ENCODE measurements at places on chromosomes 2 and 18. TPM values are rescaled to one million over a fixed set of nuclear protein-coding genes. Genes with fewer than 3 reads are reported as not detected.
A peak's percentile ranks its signal among the peaks of the same experiment; 100 is the strongest.

PTPRM gene
- polyA plus RNA-seq, result 5.3 TPM

ELOA2 gene
- polyA plus RNA-seq, result not detected

BOLL gene
- not detected for polyA plus RNA-seq

LRRTM4 gene
- polyA plus RNA-seq, result not detected

ASPRV1 gene
- 0.99 TPM for polyA plus RNA-seq

RNF152 gene
- not detected for polyA plus RNA-seq

GREB1L gene
- polyA plus RNA-seq, result 0.13 TPM

SP140 gene
- polyA plus RNA-seq, result 34.0 TPM

SLC8A1 gene
- not detected for polyA plus RNA-seq

DNA sequence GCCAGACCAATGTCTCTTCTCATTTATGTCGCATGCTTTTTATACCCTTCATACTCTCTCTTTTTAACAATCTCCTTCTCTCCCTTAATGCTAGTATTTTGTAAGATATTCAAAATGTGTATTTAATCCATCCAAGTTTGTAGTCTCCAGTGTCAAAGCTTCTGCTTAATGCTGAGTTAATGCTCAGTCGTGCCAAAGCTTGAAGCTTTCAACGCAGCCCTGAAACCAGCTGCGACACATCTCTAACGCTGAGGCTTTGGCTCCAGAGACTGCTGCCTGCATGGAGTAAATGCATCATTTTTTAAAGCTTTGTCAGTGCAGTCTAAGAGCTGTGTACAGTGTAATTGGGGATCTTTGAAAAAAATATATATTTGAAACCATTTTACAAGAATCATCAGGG is 2108.8 kb upstream of the PIK3C3 start:
- no peaks in the 10 kb centered on the region for H3K36me3 ChIP-seq
- H3K4me1 ChIP-seq, result no peaks in the 10 kb centered on the region
- H3K4me3 ChIP-seq, result no peak overlapping the region
- DNase-seq, result no peak

DNA sequence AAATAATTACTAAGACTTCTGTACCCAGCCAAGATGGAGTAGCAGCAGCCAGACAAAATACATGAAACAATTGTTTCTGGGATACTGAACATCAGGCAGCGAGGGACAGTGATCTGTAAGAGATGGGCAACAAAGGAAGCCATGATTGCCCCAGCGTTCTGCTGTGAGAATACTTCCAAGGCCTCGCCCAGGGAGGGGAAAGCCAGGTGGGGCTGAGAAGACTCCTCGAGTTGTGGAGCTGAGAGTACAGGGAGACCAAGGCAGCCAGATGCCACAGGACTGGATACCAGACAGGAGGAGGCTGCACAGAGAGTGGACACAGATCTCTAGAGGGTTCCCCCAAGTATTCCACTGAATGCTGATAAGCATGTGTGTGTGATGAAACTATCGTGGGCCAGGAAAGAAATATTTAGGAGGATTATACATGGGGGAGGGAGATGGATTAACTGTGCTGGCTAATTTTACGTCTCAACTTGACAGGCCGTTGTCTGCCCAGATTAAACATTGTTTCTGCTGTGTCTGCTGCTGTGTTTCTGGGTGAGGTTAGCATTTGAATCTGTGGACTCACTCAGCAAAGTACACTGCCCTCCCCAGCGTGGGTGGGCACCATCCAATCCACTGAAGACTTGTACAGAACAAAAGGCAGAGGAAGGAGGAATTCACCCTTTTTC is 10.2 kb upstream of the LIMS2 start:
- H3K4me1 ChIP-seq, result no peaks in the 10 kb centered on the region
- H3K4me3 ChIP-seq, result no peak overlapping the region
- no peak for DNase-seq
- H3K36me3 ChIP-seq, result no peaks in the 10 kb centered on the region

DNA sequence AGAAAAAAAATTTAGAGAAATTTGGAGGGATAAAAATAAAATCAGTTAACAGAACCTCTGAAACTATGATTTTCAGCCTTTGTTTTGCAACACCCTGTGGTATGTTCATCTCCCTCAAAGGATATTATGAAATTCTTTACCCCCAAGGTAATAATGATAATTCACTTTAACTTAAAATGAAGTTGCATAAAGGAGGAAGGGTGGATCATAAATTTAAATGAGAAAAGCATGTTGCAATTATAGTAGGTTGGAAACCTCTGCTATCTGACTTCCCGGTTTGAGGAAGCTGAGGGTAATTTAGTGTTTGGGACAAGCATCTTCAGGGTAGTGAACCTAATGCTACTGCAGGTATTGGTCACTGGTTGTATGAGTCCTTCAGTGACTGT is 102.9 kb downstream of the BABAM2 start:
- H3K27me3 ChIP-seq, result no peaks in the 10 kb centered on the region
- no peak overlapping the region for H3K27ac ChIP-seq
- peaks cover 8% of the 10 kb centered on the region for H3K4me1 ChIP-seq
- no peak for DNase-seq
- H3K36me3 ChIP-seq, result no peaks in the 10 kb centered on the region

DNA sequence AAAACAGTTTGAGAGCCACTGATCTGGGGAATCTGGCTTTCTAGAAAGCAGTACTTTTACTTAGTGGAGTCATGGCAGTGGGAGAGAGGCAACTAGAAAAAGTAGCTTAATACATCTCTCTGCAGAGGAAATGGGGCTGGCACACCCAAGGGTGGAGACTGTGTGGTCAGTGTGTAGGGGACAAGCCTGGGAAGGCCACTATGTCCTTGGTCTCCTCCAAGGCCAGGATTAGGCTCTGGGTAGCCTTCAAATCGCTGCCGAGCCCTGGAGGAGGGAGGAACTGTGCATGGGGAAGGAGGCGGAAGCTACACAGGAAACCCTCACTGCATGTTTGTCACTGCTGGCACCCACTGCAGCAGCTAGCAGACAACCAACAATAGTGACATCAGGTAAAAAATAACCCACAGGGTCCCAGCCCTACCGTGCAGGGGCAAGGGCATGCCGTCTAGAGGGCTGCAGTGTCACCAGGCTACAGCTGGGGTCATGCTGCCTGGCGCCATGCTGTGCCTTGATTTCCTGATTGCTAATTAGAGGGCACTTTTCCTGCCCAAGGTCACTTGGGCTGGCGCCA is 34.8 kb downstream of the LBH start:
- H3K4me3 ChIP-seq, result peak overlapping the region; percentile 47
- H3K4me1 ChIP-seq, result peaks cover 63% of the 10 kb centered on the region
- no peaks in the 10 kb centered on the region for H3K27me3 ChIP-seq
- peak; percentile 38 for DNase-seq

- no peaks in the 10 kb centered on the region for H3K36me3 ChIP-seq
- H3K4me1 ChIP-seq, result no peaks in the 10 kb centered on the region
- DNase-seq, result no peak
- no peak overlapping the region for H3K4me3 ChIP-seq
- no peak overlapping the region for H3K27ac ChIP-seq
Measured at GRCh38 chr2:53509831-53510388, 257.7 kb upstream of the CHAC2 start.

DNA sequence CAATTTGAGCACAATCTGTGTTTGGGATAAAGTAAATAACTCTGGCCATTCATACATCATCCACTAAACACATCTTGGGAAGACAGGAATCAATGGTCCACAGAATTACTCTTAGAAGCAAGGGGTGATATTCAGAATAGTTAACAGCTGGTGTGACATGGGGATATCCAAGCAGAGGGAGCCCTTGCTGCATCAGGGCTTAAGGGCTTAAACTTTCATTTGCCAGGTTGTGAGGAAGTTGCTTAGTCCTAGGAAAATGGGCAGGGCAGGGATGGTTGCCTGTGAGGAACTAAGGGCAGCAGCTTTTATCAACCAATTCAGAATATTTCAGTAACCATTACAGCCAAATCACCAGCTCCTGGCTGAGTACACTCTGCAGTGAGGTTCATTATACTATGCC is 2.0 kb upstream of the ITGA6 start:
- H3K4me3 ChIP-seq, result no peak overlapping the region
- no peaks in the 10 kb centered on the region for H3K27me3 ChIP-seq
- DNase-seq, result no peak

- no peaks in the 10 kb centered on the region for H3K4me1 ChIP-seq
- no peaks in the 10 kb centered on the region for H3K27me3 ChIP-seq
- H3K4me3 ChIP-seq, result no peak overlapping the region
Measured at GRCh38 chr2:19507137-19507536, 148.7 kb upstream of the OSR1 start.

GRCh38 chr2:44459739-44460138 is 98.0 kb downstream of the CAMKMT start:
- no peak for DNase-seq
- no peak overlapping the region for H3K4me3 ChIP-seq
- no peak overlapping the region for H3K27ac ChIP-seq
- no peaks in the 10 kb centered on the region for H3K36me3 ChIP-seq
- H3K4me1 ChIP-seq, result no peaks in the 10 kb centered on the region

DNA sequence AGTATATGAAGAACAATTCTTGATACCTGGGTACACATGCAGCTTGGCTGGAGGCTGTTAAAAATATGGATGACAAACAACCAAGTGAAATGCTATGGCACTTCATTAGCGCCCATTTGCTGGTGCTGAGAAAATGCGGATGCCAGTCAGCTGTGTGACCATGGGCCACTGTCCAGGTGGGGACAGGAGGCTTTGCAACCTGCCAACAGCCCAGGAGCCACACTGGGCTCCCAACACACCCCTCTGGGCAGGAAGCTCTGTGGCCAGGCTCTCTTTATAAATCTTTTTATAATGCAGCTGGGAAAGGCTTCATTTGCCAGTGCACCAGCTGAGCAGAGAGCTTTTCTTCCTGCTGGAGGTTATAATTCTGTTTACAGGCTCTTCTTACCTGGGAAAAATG is 19.9 kb downstream of the RNF144A start:
- H3K27ac ChIP-seq, result no peak overlapping the region
- H3K27me3 ChIP-seq, result no peaks in the 10 kb centered on the region
- H3K4me3 ChIP-seq, result no peak overlapping the region
- H3K4me1 ChIP-seq, result peaks cover 26% of the 10 kb centered on the region

DNA sequence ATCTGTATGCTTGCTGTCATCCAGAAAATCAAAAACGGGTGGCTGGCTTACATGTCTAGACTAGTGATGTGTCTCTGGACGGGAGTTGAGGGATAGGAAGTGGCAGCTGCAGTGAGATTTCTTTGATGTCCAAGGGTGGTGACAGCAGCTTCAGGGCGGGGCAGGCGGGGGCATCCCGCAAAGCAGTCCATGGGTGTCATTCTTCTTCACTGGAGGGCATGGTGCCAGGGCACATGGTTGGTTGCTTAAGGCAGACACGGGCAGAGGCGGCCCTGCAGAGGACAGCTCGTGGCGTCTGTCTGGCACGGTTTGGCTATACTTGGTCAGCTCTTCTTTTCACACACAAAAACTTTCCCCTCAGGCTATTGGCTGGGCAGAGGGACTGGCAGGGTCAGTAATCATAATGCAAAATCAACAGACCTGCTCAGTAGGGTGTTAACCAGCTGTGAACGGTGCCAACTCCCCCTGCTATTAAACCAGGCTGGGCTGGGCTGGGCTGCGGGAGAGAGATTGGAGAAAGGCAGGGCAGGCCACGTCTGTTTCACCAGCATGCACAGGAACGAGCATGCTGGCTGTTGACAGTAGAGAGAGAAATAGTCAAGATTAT is 63.7 kb downstream of the COL4A3 start:
- H3K36me3 ChIP-seq, result no peaks in the 10 kb centered on the region
- H3K27ac ChIP-seq, result no peak overlapping the region
- no peak for DNase-seq
- H3K4me3 ChIP-seq, result no peak overlapping the region
- H3K27me3 ChIP-seq, result no peaks in the 10 kb centered on the region

DNA sequence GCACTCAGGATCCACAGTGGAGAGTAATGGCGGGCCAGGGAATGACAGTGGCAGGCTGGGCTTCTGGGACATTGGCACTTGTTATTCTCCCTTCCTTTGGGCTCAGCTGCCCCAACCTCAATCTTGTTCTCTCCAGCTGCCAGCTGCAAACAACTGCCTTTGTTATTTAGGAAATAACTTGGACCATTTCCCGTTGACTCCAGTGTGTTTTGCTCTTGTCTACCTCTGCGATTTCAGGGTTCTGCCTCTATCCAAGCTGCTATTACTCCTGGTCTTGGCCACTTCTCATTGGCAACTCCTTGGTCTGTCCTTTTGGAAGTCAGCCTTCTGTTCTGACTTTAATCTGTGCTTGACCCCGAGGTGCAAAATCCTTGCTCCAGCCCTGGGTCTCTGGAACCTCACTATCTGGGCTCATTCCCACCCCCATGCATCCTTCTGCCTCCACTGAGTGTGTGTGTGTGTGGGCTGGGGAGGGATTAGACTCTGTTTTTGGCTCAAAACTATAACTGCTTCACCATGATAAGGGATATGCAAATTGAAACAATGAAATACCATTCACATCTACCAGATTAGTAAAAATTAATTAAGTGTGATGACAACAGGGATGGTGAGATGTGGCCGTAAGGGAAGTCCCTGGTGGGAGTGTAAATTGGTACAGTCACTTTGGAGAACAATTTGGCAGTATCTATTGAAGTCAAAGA is 134.1 kb upstream of the CXCR4 start:
- no peak for DNase-seq
- H3K4me1 ChIP-seq, result peaks cover 10% of the 10 kb centered on the region
- no peak overlapping the region for H3K4me3 ChIP-seq
- no peak overlapping the region for H3K27ac ChIP-seq
- H3K36me3 ChIP-seq, result no peaks in the 10 kb centered on the region
- no peaks in the 10 kb centered on the region for H3K27me3 ChIP-seq

- H3K4me3 ChIP-seq, result no peak overlapping the region
- H3K27ac ChIP-seq, result no peak overlapping the region
- no peak for DNase-seq
- H3K4me1 ChIP-seq, result no peaks in the 10 kb centered on the region
- H3K27me3 ChIP-seq, result no peaks in the 10 kb centered on the region
- H3K36me3 ChIP-seq, result no peaks in the 10 kb centered on the region
Measured at GRCh38 chr2:174970092-174970491, 35.1 kb downstream of the CHN1 start.

DNA sequence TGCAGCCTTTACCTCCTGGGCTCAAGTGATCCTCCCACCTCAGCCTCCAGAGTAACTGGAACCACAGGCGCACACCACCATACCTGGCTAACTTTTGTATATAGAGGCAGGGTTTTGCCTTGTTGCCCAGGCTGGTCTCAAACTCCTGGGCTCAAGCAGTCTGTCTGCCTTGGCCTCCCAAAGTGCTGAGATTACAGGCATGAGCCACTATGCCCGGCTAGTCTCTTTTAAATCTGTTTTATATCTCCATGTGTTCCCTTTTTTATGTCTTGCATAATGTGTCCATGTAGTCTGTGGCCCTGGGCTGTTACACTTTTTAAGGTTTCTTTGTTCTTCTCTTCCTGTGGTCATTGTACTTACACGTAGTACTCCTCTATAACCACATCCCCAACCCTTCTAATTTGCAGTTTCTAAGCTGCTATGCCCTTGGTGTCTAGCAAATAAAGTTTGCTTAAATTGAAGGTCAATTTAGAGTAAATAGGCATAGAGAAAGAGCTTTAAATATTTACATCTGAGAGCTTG is 168.2 kb downstream of the MCFD2 start:
- H3K27ac ChIP-seq, result no peak overlapping the region
- no peak overlapping the region for H3K4me3 ChIP-seq
- DNase-seq, result no peak
- H3K36me3 ChIP-seq, result no peaks in the 10 kb centered on the region

- DNase-seq, result no peak
- no peaks in the 10 kb centered on the region for H3K27me3 ChIP-seq
- H3K4me1 ChIP-seq, result no peaks in the 10 kb centered on the region
- H3K4me3 ChIP-seq, result no peak overlapping the region
- H3K36me3 ChIP-seq, result no peaks in the 10 kb centered on the region
- H3K27ac ChIP-seq, result no peak overlapping the region
Measured at GRCh38 chr18:23337599-23338444, 115.3 kb upstream of the RIOK3 start.

- no peak overlapping the region for H3K4me3 ChIP-seq
- H3K27ac ChIP-seq, result no peak overlapping the region
- no peaks in the 10 kb centered on the region for H3K27me3 ChIP-seq
Measured at GRCh38 chr2:28663359-28663758, 88.3 kb upstream of the PPP1CB start.

GRCh38 chr2:24473626-24474025 is 17.4 kb upstream of the NCOA1 start:
- DNase-seq, result no peak
- no peaks in the 10 kb centered on the region for H3K36me3 ChIP-seq
- H3K27me3 ChIP-seq, result no peaks in the 10 kb centered on the region
